ENCODE measurements at places on chromosomes 5 and 9.

GRCh38 chr5:126561908-126562307 is 33.1 kb downstream of the ALDH7A1 start:
- DNase-seq, result no peak

DNA sequence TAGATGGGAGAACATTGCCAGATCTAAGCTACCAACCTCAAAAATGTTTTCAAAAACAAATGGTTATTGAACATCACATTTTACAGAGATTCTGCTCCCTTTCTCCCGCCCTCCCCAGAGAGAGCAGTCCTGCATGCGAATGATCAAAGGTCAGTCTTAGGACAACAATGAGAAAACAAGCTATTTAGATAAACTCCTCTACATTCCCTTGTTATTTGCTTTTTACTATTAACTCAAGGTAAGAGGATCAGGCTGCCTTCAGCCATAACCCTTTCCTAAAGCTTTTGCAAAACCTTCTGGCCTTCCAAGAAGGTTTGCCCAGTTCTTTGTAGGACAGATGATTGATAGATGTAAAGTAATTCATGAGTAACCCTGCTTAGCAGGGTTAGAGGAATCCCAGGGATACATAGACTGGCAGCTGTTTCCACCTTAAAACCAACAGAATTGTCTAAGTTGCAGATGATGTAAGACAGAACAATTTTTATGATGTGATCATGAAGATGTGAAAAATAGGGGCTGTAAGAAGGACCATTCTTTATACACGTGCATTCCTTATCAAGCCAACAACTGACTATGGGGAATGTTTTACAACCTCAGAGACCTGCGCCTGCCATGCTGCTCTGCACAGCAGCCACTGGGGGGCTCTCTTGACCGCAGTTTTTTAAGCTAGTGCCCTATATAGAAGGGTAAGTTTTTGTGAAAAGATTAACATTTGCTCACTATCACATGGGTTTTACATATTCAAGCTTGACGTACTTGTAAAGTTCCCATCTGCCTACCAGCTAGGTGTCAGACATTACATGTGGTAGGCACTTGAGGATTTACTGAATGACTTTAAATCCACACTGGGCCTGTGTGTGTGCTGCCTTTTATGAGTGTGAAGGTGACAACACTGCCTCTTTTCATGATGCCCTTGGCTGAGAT is 2.3 kb upstream of the ZNF782 start:
- DNase-seq, result peak; percentile 76

DNA sequence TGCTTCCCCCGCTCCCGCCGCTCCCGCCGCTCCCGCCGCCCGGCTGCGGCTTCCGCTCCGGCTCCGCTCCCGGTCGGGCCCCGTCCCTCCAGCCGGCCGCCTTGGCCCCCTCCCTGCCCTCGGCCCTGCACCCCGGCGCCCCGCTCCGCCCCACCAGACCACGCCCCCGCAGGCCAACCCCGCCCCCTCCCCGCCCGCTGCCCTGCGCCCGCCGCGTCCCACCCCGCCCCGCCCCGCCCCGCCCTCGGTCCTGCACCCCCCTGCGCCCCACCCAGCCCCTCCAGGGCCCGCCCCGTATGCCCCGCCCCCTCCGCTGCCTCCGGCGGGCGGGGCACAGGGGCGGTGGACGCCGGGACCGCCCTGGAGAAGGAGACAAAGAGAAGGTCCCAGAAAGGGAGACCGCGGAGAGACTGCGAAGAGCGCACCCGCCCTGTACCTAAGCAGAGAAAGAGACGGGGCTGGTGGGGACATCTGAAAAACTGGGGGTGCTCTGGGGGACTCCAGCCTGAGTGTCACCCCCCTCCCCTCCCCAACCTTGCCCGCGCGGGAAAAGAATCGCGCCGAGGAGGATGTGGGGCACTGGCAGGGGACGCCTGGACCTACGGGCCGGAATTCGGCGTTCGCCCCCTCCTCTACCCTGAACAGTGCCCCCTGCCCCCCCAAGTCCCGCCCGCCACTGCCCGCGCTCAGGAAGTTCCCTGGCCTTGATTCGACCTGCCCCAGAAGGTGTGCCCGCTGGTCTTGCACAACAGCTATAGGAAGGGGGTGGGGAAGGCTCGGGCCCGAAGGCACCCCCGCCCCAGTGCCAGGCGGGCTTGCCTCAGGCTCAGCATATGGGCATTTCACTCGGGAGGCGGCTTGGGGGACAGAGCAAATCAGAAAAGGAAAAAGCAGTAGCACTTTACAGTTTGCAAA is 42.8 kb upstream of the STXBP1 start:
- DNase-seq, result peak; percentile 96

DNA sequence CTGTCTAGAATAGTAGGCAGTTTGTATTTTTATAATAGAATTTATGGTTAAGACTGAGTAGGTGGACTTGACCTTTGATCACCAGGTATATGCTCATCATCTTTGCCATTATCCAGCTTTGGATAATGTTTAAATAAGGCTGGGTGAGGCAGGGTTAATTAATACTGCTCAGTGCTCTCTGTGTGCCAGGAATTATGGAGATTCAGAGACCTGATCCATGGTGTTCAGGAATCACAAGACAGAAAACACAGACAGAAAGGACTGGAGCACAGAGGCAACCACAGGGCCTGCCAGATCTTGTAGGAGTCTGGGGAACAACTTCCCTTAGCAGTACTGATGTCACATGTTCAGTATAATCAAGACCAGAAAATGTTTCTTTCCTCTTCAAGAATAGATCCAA is 186.3 kb upstream of the ADCY2 start:
- DNase-seq, result peak; percentile 88

DNA sequence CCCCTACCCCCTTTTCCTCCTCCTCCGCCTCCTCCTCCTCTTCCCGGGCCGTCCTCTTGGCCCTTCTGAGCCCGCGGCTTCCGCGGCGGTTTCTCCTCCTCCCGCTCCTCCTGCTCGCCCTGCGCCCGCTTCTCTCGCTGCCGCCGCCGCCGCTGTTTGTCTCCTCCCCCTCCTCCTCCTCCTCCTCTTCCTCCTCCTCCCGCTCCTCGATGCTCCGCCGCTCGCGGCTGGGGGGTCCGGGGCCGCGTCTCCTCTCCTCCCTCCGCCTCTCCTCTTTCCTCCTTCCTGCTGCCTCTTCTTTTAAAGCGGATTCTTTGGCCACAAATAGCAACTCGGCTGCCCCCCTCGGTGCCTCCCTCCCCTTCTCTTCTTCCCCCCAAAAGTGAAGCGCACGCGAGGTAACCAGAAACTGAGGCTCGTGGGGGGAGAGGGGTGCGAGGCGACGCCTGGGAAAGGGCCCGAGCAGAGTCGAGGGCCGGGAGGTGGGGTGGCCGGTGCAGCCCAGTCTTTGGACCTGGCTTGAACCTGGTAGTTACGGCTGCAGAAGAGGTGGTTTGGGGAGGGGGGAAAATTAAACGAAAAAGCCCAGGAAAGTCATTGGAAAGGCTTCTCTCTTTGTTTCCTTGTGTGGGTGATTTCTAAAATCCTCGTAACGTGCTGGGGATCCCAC is 1058.5 kb upstream of the DMAC1 start:
- peak; percentile 97 for DNase-seq

GRCh38 chr5:980966-981365 is 27.6 kb upstream of the NKD2 start:
- peak; percentile 39 for DNase-seq

DNA sequence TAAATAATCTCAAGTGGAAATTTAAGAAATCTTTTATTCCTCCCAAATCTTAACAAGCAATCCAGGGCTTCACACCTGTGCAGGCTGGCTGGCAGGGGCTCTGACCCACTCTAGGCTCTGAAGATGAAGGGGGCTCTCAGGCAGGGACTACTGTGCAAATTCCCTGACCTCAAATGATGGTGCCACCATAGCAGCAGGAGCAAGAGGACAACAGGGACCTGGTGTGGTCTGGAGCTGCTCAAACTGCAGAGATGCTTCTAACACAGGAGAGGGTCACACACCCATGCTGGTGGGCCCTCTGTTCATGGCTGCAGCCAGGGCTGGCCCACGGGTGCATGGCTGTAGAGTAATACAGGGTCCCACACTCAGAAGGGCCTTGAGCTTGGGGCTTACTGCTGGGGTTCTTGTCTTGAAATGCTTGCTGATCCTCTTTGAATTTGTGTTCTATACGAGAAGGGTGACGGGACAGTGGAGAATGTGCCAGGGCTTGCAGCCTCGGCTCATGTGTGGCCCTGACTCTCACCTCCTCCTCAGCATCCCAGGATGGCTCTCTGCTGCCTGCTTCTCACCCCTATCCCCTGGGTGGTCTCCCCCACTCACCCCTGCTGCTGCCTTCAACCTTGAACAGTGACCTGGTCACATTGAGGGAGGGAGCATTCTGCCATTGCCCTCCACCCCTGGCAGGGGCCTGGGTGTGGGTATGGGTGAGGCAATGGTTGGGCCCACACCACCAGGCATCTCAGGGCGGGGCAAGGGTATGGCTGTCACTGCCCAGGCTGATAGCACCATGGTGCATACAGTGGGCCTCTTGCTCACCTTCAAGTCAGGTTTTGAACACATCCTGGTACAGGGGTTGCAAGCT is 191.7 kb downstream of the FSTL4 start:
- DNase-seq, result no peak

- no peak for DNase-seq
These were observed 1.7 kb upstream of the RXRA start for GRCh38 chr9:134324359-134325095.

DNA sequence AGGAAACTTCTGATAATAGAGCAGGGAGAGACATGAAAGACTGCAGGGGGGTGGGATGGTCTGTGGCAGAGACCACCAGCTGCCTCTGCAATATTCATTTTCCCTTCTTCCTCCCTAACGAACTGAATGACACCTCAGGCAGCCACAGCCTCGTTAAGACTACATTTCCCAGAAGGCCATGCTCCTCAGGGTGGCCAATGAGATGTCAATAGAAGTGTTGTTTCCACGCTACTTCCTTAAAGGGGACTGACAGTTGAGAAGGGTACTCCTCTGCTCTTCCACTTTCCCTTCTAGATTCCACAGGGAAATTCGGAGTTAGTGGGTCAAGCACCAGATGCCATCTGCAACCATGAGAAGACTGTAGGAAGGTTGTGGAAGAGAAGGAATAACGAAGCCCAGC is 52.0 kb upstream of the DAPK1 start:
- no peak for DNase-seq

DNA sequence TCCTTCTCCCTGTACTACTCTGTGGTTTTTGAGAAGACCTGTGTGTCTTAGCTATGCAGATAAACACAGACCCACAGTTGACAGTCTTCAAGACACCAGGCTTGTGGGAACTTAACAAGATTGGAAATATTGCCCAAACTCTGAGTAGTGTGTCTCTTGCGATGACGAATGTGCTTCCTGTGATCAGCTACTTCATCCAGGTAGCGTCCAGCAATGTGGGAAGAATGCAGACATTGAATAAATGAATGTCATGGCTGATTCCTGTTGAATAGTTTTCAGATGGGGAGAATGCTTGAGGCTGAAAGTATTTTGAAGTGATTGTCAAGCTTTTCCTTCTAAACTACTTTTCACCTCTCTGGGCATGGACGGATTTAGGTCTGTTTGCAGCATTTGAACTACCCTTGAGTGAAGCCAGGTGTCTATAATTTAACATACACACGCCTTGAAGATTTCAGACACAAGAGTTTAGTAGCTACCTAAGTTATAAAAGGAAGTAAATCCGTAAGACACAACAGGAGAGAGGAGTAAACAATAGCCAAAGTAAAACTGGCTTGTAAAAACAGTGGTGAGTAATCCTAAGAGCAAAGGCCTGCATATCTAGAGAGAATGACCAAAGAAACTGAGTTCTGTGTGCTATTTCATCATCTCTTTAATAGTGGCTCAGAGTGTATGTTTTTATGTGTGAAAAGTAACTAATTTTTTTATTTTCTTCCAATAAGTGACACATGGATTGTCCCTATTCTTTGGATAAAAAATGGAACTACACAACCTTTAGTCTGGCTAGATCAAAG is 30.0 kb upstream of the ARL14EPL start:
- no peak for DNase-seq

DNA sequence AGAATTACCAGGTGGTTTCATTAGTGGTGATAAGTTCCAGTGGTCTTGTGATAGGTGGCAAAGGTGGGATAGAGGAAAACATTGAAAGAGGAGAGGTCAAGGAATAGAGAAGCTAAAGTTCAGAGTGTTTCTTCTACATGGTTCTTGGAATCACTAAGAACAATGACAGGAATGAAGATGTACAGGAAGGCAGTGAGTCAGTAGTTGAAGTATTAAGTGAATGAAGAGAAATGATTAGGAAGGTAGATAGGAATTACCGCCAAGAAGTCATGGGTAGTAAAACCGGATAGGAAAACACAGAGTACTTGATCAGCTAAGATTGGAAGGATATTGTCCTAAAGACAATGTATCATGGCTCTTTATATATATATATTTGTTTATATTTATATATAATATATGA is 37.9 kb upstream of the RASA1 start:
- no peak for DNase-seq

- DNase-seq, result peak; percentile 76
These were observed 152.7 kb downstream of the SNX18 start for GRCh38 chr5:54670281-54670680.

GRCh38 chr5:150138551-150139265 is 16.9 kb downstream of the PDGFRB start:
- DNase-seq, result no peak

DNA sequence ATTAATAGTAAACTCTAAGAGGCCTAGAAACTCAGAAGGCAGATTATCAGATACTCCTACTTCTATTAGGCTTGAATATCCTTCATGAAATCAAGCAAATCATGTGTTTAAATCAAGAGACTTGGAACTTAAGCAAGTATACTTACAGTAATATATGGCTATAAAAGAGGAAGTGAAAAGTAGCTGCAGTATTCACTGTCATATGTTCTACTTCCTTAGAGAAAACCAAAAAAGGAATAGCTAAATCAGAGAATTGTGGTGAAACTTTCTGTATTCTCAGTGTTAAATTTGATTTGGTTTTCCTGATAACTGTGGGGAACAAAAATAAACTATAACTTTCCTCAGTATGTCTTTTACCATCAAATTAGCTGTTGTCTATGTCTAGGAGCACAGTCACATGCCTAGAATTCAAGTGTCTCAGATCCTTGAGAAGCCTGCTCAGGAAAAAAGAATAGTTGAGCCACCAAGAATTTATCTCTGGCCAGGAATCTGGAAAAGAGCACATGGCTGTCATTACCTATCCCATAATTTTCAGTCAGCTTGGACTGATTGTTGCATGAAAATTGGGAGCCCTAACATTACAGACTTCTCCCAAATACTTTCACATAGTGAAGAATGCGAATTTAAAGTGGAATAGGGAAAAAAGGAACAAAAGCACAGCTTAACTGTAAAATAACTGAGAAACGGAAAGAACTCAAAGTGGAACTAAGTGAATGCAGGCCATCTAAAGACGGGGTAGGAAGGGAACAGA is 1.7 kb downstream of the FKBP15 start:
- no peak for DNase-seq

GRCh38 chr9:107363516-107364152 is 80.6 kb downstream of the RAD23B start:
- peak; percentile 98 for DNase-seq

- DNase-seq, result no peak
These were observed 90.4 kb upstream of the IL6ST start for GRCh38 chr5:56085193-56085592.

GRCh38 chr9:13568405-13568804 is 288.9 kb upstream of the MPDZ start:
- peak; percentile 82 for DNase-seq

DNA sequence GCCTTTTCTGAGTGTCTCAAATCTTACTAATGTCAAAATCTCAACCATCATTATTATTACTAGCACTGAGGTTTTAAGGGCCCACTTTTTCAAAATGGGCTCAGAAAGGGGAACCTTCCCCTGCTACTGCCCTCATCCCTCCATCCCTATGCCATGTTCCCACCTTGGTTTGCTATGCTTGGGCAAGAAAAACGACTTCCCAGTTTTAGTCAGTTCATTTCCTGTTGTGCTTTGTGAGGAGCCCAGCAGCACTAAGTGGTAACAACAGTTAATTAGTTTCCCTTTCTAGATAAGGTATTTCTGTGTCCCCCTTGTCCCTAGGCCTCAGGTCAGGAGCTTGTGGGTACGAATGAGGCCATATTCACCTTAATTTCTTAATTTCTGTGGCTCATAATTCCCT is 595.2 kb downstream of the RAB3C start:
- DNase-seq, result no peak
